ENCODE measurements at places on chromosomes 1 and 21.

DNA sequence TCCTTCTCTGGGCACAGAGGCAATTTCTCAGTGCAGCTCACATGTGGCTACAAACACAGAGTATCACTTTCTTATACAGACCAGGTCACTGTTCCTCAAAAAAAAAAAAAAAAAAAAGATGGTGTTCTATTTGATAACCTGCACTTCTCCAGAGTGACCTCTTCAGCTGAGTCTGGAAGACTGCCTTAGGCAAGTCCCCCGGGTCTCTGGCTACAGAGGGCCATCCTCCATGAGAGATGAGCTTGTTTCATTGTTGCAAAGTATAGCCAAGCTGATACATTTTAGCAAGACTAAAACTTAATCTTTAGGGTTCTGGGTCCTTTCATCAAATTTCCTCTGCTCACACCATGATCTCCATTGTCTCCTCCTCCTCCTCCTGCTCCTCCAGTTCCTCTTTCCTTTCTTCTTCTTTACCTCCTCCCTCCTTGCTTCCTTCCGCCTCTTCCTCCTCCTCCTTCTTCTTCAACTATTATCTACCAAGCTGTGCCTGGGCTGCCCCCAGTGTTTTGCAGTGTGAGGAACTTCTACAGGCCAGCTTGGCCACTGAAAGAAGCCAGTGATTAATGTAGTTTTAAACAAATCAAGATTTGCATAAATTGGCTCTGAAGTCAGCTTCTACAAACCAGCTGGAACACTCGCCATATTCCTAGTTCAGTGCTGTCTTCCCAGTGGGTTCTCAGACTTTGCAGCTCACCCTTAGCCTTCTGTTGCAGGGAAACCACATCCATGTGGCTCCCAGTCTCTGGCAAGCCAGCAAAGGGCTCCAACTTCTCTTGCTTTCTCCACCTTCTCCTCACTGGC lies 139.4 kb downstream of the RUNX1 start:
- no peak for DNase-seq

- DNase-seq = no peak
These were observed 51.1 kb downstream of the HSF2BP start for GRCh38 chr21:43608225-43608624.

- no peak for DNase-seq
These were observed 30.1 kb downstream of the RHEX start for GRCh38 chr1:206082831-206083695.

GRCh38 chr1:203914292-203914691 lies 52.9 kb downstream of the SNRPE start:
- DNase-seq = no peak

DNA sequence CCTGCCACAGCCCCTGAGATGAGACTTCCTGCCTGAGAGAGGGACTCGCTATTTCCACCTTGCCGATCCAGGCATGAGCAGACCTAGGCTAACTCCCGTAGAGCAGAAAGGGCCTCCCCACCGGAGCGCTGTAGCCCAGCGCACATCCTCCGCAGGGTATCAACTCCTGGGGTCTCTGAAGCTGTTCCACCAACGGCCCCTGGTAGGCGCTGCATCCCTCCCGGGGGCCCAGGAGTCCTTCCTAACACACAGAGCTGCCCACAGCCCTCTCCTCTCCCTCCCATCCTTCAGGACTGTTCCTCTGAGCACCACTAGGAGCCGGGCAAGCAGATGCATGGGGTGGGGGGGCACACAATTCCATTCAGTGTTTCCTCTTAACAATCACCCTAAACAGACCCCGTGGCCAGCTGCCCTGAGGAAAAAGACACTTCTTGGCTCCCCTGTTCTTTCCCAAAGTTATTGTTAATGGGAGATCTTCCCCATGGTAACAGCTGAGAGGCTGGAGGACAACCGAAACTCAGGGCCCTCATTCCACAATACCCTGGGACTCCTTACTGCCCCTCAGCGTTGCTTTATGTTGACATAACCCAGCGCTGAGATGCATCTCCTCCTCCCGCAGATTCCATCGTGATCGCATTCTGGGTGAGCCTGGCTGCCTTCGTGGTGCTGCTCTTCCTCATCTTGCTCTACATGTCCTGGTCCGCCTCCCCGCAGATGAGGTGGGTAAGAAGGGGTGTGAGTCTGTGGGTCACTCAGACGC lies 7.5 kb downstream of the MRAP start:
- no peak for DNase-seq

DNA sequence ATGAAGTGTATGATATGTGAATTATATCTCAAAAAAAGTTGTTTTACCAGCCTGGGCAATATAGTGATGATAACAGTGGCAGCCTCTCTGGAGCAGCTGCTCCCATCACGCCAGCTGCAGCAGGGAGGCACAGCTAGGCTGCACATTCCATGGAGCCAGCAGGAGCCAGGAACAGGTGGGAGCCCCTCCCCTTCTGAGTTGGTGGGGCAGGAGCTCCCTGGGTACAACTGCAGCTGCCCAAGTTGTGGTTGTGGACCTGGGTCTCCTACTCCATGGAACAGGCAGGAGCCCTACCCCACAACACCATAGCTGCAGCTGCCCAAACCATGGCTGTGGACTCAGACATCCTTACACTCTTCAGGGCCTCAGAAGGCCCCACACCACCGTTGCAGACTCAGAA lies 21.7 kb upstream of the FNBP1L start:
- no peak for DNase-seq

- DNase-seq = no peak
These were observed 219.1 kb upstream of the ZC3H12A start for GRCh38 chr1:37255136-37255795.

DNA sequence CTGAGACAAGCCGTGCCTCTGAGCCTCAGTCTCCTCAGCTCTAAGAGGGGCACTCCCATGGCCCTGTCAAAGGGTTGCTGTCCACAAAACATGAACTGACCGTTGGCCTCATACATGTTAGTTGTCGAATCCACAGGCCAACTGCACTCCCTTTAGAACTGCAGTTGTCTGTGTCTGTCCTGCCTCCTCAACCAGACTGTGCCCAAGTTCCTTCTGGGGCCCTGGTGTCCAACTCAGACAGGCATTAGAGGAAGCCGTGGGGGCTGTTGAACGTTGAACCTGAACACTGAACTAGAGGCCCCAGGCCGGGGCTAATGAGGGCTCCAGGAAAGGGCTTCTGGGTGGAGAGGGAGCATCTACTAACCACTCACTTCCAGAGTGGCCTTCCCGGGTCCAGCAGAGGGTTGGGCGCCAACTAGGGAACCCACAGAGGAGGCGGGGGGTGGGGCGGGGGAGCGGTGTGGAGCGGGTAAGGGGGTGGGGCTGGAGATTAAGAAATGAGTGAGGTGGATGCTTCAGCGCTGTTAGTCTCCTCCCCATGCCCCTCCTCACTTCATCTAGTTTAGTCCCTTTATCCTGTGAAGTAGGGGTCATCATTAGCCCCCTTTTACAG lies at the start of gene RAB42:
RAB42 (plus strand) TSS at position 558 of the 613 bp plus-strand sequence. CDS start 247 bp downstream, outside the sequence.
- DNase-seq = no peak

DNA sequence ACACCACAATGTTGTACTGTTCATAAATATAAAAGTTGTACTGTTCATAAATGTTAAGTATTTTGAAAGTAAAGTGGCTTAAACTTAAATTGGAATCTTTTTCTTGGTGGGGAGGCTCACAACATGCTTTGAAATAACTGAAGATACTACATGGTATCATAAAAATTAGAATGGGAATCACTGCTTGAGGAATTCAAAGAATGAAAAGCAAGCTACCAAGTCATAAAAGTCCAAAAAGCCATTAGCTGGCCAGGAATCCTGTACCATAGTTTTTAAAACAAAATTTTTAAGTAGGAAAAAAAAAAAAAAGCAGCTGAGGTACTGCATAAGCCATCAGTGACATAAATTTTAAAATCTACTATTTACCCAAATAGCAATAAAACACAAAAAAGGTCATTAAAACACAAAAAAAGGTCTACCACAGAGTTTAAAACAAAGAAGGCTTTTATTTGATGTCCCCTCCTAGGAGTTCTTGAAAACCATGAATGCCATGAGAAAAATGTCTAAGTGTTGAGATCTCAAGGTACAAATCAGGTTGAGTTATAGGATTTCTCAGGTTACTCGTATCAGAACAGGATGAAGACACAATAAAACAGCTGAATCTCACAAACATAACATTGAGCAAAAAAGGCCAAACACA lies 8.6 kb downstream of the ZZZ3 start:
- no peak for DNase-seq

DNA sequence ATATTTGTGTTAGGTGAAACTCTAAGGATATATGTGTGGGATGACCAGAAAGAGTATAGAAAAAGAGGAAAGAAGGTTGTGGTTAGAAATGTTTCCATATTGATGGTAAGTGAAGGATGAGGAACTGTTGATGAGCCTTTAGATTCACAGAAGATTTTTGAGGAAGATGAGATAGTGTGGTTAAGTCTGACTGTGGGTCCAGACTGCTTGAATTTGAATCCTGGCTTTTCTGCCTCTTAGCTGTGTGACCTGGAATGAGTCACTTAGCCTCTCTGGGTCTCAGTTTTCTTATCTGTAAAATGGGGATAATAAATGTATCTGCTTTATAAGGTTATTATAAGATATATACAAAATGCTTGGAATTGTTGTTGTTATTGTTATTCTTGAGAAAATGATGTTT lies 27.5 kb downstream of the RGL1 start:
- DNase-seq = no peak

DNA sequence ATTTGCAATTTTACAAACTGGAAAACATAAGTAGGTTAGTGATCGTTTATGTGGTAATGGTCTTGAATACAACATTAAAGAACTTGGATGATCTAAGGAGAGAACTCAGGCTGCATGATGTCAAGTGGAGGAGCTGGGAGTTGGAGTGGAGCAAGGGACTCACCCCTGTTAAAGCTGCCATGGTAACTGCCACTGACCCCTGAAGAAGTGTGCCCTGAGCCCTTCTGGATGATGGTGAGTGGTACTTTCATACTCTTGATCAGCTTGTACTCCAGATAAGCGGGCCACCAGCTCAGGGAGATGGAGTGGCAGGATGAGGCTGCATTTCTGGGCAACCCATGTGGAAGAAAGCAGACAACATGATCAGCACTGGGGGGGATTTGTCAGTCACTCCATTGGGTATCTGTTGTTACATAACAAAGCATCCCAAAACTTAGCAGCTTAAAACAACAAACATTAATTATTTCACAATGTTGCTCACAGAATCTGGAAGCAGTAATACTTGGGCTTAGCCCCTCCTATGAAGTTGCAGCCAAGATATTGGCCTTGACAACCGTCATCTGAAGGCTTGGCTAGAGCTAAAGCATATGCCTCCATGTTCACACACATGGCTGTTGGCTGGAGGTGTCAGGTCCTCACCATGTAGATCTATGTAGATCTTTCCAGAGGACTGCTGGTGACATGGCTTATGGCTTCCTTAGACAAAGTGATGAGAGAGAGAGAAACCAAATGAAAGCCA lies 213.8 kb downstream of the DUSP10 start:
- DNase-seq = no peak

DNA sequence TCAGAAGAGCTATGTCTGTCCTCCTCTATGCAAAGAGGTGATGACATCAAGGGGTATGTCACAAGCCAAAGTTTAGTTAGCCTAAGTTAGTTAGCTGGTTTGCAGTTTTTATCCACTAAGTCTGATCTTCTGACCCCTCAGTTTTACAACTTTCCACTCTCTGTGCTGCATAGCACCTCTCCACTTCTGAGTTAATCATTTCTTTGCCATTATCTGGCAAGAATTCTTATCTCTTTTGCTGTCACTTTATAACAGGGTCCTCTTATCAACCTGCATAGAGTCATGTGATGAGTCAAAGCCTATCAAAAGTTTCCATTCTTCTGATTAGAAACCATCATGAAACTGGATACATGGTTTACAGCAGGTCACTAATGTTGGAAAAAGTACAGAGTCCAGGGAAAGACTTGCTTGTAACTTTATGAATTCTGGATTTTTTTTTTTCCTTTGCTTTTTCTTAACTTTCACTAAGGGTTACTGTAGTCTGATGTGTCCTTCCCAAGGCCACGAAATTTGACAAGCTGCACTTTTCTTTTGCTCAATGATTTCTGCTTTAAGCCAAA lies at the start of gene NR5A2:
NR5A2 (plus strand) TSS at position 447 of the 560 bp plus-strand sequence. CDS start 138 bp downstream, outside the sequence.
- DNase-seq = no peak

GRCh38 chr1:112396653-112397471 lies 848 bp downstream of the CTTNBP2NL start:
- DNase-seq = no peak

- DNase-seq = no peak
These were observed 487.3 kb upstream of the ADAMTS5 start for GRCh38 chr21:27454234-27454633.

DNA sequence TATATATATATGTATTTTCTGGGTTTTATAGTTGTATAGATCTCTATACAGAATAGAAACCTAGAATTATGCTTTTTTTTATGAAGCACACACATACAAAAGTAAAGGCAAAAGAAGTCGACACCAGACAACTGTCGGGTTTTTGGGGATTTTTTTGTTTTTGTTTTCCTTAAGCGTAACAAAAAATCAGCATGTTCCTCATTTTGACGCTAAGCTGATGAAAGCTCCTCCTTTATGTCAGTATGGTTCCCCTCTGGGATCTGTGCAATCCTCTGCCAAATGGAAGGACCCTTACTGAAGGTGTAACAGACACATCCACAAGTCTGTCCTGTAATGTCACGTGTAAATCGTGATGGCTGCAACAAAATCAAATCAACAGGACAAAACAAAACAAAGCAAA lies 226.2 kb downstream of the RHOU start:
- no peak for DNase-seq

DNA sequence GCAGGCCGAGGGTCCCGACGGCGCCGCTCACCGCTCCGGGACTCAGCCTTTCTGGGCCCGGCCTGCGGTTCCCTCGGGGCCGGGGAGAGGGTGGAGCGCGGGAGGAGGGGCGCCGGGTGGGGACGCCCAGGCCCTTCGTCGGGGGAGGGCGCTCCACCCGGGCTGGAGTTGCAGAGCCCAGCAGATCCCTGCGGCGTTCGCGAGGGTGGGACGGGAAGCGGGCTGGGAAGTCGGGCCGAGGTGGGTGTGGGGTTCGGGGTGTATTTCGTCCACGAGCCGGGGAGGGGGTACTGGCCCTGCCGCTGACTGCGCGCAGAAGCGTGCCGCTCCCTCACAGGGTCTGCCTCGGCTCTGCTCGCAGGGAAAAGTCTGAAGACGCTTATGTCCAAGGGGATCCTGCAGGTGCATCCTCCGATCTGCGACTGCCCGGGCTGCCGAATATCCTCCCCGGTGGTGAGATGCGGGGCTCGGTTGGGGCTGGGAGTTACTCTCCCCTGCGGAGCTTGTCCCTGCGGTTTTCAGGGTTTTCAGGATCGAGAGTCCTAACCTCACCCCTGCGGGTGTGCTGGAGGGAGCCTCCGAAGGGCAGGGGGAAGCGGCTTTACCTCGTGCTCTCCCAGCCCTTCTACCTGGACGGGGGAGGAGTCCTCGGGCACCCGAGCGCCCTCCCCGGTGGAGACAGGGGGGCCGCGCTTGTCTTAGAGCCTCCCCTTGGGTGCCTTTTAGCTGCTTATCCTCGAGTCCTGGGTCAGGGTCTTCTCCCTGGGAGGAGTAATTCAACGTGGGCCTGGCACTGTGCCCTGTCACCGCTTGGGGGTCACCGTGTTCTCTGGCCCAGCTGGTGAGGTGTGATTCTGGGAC lies 2.1 kb downstream of the SAMD11 start:
- no peak for DNase-seq

DNA sequence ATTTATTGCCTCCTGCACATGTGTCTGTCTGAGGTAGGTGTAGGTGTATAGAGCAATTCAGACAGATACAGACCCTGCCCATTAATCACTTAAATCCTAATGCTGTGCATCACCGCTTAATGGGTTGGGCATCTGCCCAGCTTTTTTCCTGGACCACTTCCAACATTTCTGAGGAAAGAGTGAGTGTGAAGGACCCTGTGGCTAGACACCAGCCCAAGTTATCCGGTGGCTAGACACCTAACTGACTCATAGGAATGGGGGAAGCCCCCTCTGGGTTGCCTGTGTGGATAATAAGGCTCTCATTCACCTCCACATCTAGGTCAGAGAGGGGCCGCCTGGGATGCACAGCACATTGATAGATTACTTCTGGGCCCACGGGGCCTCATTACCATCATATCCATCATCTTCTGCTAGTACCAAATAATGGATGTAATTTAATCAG lies 121.1 kb upstream of the RAVER2 start:
- DNase-seq = no peak
